Adrenal gland (tissue), 19 donors: ENCODE measurements at places on chromosomes 12 and 14.

DNA sequence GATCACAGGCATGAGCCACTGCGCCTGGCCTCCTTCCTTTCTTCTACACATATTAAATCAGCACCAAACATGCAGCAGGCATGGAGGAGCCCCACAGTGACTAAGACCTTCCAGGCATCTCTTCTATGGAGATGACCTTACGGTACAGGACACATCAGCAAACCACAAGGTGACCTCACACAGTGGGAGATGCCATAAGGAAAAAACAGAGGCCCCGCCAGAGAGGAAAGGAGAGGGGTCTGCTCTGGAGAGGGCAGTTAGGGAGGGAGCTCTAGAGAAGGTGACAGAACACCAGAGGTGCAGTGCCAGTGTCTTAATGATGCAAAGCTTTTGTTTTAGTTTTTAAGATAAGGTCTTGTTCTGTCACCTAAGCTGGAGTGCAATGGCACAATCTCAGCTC lies 81.1 kb upstream of the ESRRB start:
- no peak for DNase-seq

DNA sequence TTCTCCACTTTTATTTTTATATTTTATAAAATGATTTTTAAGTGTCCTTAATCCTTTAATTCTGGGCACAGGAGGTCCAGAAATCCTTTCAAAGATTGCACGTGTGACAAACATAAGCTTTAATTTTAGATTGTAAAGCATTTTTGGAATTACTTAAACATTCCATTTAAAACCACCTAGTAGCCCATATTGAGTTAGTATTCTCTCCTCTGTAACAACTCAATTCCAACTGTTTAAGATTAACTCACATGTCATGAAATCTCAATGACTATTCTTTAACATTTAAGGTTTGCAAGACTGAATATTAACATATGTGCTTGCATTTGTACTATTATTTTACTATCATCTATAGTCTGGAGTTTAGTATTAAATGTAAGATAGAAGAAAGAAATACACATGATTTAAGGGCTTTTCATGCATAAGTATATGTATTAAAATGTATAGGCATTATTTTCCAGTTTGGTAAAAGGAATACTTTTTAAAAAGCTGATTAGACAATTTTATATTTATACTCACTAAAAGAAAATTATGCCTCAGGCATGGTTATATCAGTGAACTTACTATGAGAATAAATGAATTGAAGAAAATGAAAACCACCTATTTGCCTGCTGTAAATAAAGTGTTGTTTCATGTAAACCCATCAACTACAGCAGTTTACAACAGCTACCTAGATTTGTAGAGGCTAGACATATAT lies 776.9 kb downstream of the SLC6A15 start:
- DNase-seq, result no peak

DNA sequence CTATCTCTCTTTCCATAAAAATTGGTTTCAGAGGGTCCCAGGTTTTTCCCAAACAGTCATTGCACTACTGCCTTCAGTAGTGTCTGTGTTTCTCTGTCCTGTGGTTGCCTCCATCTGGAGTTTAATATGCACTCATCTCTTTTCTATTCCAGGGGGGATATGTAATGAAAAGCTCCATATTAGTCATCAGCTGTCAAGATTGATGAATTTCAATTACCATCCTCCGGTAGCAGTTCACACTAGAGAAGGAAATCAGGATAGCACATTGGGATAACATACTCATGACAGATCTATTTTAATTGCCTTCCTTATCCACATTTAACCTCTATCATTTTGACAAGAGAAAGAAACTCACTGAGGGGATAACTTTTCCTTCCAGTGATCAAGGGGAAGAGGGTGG lies 589.0 kb upstream of the SEL1L start:
- DNase-seq, result no peak

- DNase-seq, result no peak
Observed at GRCh38 chr14:64246688-64247087, 47.5 kb downstream of the ESR2 start.

DNA sequence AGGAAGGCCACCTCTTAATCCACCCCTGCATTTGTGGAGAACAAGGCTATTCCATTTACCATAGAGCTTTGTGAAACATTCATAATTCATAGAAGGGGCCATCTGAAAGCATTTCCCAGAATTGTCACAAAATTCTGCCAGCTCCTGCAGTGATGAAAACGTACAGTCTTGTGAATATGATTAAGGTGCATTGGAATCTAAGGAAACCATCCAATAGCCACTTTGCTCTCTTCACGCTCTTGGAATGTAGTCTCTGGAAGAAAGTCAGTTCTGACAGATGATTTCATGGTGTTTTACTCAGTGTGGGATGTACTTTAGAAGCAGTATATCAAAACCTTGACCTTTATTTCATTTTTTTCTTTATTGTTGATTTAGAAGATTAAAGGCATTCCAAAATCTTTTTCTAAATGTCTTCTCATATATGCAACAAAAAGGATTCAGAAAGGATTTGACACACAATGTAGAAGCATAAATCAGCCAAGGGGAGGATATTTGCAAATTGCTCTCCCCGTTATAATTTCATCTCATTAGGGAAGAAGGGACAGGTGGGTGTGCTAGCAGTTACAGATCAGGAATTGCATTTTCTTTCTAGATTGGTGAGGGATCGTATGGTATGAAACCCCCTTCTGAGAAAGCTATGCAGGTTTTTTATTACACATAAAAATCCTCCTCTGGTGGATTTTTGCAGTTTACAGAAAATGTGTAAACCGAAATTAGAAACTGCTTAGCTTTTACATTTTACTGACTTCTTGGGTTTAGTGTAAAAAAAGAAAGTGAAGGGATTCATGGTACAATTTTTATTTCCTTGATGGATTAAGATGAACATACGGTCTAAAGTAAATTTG lies 390.2 kb downstream of the LRIG3 start:
- DNase-seq, result no peak
